IMR-90 (cell line): ENCODE measurements at places on chromosomes 6 and 20. TPM values are rescaled to one million over a fixed set of nuclear protein-coding genes. Genes with fewer than 3 reads are reported as not detected.

GRCh38 chr6:156778454-156779205 lies 1.5 kb downstream of the ARID1B start:
- no peak for DNase-seq

MICA gene
- 52.2 and 55.9 TPM in 2 replicates for total RNA-seq

DNA sequence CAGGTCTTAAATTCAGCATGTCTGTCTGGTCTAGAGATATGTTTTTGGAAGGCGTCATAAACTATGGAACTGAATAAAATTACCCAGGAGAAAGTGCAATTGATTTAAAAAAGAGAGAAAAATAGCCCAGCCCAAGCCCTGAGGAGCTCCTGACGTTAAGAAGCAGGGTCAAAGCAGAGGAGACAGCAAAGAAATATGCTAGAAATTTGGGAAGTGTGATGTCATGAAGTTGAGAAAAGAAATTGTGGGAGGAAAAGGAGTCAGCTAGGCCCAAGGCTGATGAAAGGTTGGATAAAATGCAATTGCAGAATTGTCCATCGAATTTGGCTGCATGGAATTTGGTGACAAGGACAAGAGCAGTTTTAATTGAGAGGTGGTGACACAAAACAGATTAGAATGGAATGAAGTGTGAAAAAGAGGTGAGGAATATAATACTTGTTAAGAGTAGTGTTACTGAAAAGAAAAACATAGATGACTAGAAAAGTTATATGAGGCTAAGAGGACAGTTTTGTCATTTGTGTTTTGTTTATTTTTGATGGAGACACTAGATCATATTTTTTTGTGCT lies 381.6 kb downstream of the LAMA2 start:
- DNase-seq: peak; percentile 49

DNA sequence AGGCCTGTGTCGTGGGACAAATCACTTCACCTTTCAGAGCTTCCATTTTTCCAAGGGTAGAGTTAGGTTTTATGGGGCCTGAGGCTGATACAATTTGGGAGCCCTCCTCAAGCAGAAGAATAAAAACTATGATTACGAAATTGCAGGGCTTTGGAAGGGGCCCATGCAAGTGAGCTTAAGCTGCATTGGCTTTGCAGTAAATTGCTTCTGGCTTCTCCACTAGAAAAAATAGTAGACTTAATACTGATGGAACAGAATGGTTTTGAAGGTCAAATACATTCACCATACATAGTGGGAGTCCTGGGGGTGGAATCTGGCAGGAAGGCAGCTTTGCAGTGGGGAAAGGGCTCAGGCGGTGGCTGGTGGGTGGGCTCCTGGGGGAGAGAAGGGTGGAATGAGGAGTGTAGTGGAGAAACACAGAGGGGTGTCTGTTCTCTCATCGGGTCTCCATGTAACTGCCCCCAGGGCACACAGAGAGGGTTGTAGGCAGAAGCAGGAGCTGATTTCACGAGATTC lies 55.9 kb upstream of the RNF24 start:
- DNase-seq: no peak

ZNF292 gene
- total RNA-seq: 28.3 and 36.9 TPM in 2 replicates

GRCh38 chr6:20778912-20779311 lies 244.7 kb downstream of the CDKAL1 start:
- DNase-seq: no peak

DNA sequence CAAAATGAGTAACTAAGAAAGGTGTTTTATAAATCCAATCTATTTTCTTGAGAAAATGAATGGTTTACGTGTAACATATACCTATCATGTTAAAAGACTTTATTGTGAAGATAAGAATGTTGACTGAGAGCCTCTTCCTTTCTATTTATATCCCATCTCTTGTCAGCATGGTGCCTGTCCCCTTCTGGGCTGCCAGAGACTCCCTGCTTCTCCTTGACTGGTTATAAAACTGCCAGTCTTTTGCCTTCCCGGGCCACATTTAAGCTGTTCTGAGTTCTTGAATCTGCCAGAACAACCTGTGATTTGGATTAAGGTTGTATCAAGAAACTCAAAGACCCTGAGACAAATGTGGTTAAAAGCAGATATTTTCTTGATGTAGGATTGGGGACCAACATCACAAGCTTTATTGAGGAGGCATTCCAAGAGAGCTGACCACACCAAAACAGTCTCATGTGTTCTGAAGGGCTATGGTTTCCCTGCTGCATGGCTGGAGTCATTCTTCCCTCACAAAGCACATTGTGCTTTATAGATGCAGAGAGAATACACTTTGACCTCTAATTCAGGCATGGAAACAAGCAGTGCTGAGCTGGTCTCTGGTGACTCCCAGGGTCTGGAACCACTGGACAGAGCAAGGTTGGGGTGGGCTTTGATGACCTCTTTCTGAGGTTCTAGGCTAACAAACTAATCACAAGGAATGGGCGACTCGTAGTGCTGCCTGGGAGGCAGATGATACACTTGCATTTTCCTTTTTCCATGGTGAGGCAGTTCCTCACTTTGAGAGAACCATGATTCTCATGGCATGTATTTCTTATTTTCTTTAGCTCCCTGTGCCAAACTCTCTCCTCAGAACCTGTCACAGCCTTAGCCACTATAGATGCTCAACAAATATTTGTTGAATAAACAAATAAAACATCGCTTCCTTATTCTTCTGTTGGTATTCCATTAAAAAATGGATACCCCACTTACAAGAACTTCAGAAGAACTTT lies 205.0 kb upstream of the PREP start:
- DNase-seq: peak; percentile 41

GRCh38 chr20:11376420-11376819 lies 541.3 kb upstream of the BTBD3 start:
- DNase-seq: peak; percentile 41

- peak; percentile 64 for DNase-seq
Measured at GRCh38 chr20:57514273-57514751, 10.6 kb downstream of the CTCFL start.

RHAG gene
- not detected in 2 replicates for total RNA-seq

- no peak for DNase-seq
Measured at GRCh38 chr6:13113981-13114593, 214.2 kb downstream of the TBC1D7 start.

DNA sequence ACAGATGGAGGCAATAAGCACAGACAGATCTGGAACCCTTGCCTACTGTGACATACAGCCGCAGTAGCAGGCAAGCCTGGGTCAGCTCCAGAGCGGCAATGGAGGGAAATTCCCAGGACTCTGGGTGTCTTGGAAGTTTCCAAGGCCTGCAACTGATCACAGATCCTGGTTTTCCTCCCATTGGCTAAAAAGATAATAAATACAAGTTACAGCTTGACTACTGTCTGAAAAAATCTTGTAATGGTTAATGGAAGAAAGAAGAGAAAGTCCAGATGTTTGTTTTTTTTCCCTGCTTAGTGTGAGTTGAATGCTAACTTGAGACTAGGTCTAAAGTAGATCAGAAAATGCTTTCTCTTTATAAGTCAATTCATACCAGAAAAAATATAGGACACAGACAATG lies 307.6 kb downstream of the ALDH8A1 start:
- DNase-seq: peak; percentile 78

- DNase-seq: peak; percentile 49
Measured at GRCh38 chr20:47574616-47575364, 73.1 kb downstream of the NCOA3 start.

GRCh38 chr6:122558080-122558479 lies 52.1 kb upstream of the PKIB start:
- no peak for DNase-seq

DNA sequence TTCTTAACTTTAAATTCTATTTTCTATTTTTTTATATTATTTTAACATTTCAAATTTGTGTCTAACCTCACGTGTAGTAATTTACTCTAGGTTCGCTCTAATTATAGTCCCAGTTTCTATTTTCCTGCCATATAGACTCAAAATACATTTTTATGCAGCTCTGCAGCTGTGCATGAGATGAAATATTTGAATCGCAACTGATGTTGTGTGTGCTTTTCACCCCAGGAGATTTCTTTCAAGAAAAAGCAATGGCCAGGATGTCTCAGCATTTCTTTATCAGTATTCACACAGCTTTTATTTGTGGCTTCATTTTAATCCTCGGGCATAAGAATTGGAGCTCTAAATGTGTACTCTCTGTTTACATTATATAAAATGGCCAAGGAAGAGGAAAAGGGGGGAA lies 157.6 kb downstream of the HDGFL1 start:
- DNase-seq: no peak

- no peak for DNase-seq
Measured at GRCh38 chr6:149962461-149963211, 1.1 kb upstream of the ULBP1 start.

ERVFRD-1 gene
- not detected in 2 replicates for total RNA-seq

CLPSL2 gene
- total RNA-seq: not detected in 2 replicates

QKI gene
- total RNA-seq: 171 and 232 TPM in 2 replicates

GRCh38 chr6:95629551-95629950 lies 52.2 kb downstream of the MANEA start:
- no peak for DNase-seq

GRCh38 chr6:108562503-108562993 lies 1.8 kb downstream of the FOXO3 start:
- DNase-seq: peak; percentile 81

DNA sequence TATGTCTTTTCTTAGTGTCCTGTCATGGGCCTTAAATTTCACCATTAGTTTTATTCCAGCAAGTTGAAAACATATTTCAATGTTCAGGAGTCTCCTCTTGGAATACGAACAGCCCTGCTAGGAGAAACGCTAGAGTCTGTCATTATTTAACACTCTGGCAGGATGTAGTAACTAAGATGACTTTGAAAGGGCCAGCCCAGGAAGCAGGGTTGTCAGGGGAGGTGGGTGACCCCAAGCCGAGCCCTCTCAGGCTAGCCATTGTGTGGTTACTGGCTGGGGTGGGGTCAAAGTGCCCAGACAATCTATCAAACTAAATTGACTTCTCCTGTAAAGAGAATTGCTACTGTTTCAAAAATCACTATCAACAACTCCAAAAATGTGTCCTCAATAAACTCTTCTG lies 67.8 kb downstream of the LY86 start:
- no peak for DNase-seq

DNA sequence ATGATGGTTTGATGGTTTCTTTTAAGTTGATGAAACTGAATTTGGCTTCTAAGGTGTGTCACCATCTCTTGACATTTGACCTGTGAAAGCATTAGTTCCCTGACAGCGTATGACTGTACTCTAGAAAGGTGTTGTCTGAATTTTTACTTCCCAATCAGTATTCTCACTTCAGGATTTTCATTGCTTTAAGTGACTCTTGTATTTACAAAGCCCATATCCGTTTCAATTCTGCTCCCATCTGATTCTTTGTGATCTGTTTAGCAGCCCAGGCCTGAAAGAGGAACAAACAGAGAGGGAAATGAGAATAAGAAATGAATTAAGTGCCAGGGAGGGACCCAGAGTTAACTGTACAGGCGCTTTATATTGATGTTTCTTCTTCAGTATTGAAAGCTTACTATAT lies 73.7 kb downstream of the FARS2 start:
- no peak for DNase-seq

FAM209A gene
- total RNA-seq: 0.18 TPM in 1 of 2 replicates, not detected in the other

GRCh38 chr6:23663652-23664051 lies 462.4 kb upstream of the NRSN1 start:
- DNase-seq: no peak

DNA sequence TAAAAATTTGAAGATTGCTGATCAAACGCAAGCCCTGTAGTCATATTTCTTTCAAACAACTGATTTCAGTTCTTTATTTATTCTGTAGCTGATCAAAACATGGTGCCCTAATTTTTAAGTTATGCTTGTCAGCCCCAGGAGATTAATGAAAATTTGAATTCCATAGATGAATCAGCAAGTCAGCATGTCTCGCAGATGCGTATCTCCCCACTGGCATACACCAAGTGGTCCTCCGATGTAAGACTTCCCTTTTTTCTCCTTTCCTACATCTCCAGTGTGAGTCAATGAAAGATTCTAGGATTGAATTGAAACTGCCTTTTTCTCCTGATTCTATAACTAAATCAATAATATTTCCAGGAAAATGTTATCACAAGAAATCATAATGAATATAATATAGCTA lies 539.6 kb upstream of the NOX3 start:
- no peak for DNase-seq

GRCh38 chr6:105988321-105988720 lies 97.8 kb upstream of the PRDM1 start:
- DNase-seq: peak; percentile 29

DNA sequence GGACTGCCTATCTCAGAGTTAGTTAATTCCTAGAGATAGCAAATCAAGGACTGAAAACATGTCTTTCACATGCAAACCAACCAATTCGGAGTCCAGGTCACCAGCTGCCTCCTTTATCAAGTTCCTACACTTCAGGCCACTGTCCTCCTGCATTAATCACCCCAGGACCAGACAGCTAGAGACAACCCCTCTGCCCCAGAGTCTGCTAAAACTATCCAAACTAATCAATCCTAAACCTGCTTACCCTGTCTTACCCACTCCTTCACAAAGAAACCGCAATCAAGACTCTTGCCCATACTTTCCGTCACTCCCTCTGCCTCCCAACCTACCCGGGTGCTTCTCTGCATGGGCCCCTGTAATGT lies 207.0 kb downstream of the HIVEP2 start:
- DNase-seq: no peak

- DNase-seq: no peak
Measured at GRCh38 chr6:51844336-51844735, 243.1 kb downstream of the PKHD1 start.

DNA sequence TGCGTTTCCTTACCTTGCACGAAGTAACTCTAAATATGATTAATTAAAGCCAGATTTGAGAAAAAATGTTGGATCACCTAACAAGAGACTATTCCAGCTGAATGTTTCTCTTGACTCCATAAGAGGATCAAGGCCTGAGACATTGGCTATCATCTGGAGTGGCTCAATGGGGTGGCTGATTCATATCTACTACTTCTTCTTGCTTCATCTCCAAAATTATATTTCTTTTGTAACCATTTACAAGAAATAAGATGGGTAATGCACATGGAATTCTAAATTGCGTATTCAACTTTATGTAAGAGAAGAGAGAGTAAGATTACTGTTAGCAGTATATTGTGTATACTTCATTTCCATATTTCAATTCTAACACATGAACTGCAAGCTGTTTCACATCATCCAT lies 819.0 kb upstream of the EYS start:
- no peak for DNase-seq

DNA sequence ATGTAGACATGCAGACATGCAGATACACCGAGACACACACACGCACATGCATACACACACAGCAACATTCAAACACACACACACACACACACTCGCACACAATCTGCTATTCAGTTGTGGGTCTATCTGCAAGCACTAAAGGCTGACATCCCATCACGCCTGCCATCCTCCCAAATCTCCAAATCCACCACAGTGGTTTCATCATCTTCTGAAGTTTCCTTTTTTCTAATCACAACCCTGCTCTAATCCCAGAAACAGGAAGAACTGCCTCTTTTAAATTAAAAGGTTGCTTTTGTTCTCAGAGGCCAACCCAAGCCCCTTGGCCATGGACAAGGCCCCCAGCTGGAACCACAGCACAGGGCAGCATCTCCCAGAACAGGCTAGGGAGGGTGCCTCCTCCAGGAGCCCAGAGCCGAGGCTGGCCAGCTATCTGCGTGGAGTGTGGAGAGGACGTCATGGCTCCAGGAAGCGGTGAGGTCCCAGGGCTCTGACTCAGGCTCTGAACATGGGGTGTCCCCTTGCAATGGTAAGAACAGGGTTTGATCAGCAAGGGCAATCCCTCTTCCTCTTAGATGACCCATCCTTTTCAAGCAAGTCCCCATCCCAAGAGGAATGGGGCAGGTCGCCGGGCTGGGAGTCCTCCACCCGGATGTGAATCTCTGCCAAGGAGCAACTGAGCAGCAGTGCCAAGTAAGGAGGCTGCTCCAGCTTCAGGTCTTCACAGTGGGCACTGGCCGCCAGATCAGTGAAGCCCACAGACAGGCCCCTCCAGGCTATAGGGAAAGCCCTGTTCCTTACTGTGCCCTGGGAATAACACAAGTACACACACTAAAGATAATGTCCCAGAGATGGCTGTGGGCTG lies 14.7 kb downstream of the FOXF2 start:
- peak; percentile 76 for DNase-seq

- DNase-seq: peak; percentile 25
Measured at GRCh38 chr6:28996844-28997510, 8.1 kb downstream of the ZNF311 start.
